Lower lobe of right lung (tissue), 2 donors: ENCODE measurements at places on chromosomes 7 and 10.

- H3K4me3 ChIP-seq, result no peak overlapping the region
- peak overlapping the region; percentile 20 for H3K27ac ChIP-seq
- H3K36me3 ChIP-seq, result peaks cover 7% of the 10 kb centered on the region
- no peaks in the 10 kb centered on the region for H3K27me3 ChIP-seq
Measured at GRCh38 chr10:33233635-33234034, 100.8 kb downstream of the NRP1 start.

DNA sequence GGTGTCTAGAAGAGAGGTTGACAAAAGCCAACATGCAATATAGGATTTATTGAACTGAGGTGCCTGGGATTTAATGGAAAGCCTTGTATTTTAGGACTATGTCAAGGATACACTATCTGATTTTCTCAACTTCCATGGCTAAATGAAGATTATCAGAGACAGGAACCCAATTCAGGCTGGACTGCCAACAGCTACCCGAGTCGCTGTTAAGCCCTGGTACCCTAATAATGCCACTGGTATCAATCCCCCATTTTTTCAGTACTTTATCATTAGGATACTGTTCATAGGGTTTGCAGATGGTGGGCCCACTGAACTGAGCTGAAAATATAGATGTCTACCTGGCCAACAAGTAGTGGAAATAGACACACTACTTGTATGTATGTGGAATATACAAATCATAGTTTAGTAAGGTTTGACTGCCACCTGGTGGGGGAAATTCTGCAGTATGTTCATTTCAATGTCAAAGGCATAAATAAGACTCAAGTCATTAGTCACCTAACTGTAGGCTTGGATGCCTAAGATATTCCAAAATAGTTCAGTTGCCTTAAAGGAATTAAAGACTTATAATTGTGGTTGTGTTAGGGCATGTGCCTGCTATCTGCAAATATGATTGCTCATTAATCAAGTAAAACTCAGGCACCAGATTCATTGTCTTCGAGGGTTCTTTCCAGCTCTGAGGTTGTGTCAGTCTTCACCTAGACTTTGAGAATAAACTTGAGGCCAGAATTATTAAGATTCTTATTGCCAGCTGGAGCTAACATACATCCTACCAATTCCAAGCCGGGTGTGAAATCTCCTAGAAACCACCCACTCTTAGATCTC, 34.1 kb upstream of the NOBOX start:
- no peak overlapping the region for H3K4me3 ChIP-seq
- no peak for DNase-seq
- no peaks in the 10 kb centered on the region for H3K27me3 ChIP-seq
- no peaks in the 10 kb centered on the region for H3K36me3 ChIP-seq
- no peaks in the 10 kb centered on the region for H3K4me1 ChIP-seq
- no peak overlapping the region for H3K27ac ChIP-seq

DNA sequence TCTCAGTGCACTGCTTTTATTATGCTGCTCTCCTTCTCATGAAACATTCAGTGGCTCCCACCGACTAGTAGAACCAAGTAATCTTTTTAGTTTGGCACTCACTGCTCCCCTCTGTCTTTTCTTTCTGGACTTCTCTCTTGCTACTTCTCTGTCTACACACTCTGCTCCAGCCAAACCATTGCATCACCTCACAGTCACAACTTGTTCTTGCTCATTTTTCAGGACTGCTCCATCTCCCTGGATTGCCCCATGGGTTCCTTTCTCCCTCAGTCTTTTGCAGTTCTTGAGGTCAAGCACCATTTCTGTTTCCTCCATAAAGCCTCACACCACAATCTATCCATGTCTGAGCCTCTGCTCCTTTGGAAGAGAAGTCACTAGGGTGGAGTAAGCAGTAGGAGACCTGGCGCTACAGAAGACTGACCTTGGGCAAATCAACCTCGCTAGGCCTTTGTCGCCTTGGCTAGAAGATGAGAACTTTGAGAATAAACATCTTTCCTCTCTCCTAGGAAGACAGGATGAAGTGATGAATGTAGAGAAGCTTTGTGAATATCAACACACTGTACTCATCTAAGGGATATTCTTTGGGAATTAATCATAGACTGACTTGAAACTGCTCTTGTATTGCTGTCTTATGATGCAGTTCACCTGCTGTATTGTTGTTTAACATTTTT, 186.2 kb downstream of the LRMDA start:
- H3K27ac ChIP-seq, result no peak overlapping the region
- H3K4me1 ChIP-seq, result peaks cover 21% of the 10 kb centered on the region
- no peak for DNase-seq
- no peak overlapping the region for H3K4me3 ChIP-seq

DNA sequence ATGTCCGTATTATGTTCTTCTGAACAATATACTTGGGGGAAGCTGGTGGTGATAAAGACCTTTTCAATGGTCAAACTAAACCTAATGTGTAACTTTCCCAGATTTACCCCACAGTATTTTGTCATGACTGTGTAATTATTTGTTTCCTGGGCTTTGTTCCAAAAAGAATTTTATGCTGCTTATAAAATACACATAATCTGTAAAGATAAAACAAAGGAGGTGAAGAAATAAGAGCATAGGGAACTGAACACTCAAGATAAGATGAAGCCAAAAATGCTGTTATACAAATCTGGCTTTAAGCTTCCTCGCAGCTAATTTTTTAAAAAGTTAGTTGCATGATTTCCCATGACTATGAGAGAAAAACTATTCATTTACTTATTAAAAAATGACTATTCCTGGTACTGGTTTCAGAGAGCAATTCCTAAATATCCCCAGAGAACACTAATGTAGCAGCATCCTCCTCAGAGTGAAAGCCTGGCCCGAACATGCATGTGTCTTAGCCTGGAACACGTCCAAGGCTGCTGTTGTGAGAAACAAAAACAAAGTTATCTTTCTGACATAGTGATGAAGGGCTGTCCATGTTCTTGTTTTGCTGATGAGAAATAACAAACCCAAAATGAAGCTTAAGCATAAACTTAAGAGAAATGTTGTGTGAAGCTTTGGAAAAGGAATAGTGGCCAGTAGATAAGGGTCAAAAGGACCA, 33.9 kb downstream of the MALSU1 start:
- no peaks in the 10 kb centered on the region for H3K36me3 ChIP-seq
- H3K4me1 ChIP-seq, result peaks cover 44% of the 10 kb centered on the region
- H3K4me3 ChIP-seq, result no peak overlapping the region
- H3K27ac ChIP-seq, result peak overlapping the region; percentile 65

- H3K27ac ChIP-seq, result no peak overlapping the region
- no peak overlapping the region for H3K4me3 ChIP-seq
- H3K36me3 ChIP-seq, result no peaks in the 10 kb centered on the region
- DNase-seq, result peak; percentile 26
Measured at GRCh38 chr10:124245191-124245590, 151.8 kb upstream of the CHST15 start.
